ENCODE measurements at places on chromosomes 6 and 20.

GRCh38 chr6:45872827-45873365 lies 142.8 kb downstream of the CLIC5 start:
- no peak for DNase-seq

- no peak for DNase-seq
Measured at GRCh38 chr6:164929408-164929977, 379.9 kb downstream of the C6orf118 start.

GRCh38 chr20:3156811-3157619 lies 2.6 kb downstream of the FASTKD5 start:
- peak; percentile 26 for DNase-seq

DNA sequence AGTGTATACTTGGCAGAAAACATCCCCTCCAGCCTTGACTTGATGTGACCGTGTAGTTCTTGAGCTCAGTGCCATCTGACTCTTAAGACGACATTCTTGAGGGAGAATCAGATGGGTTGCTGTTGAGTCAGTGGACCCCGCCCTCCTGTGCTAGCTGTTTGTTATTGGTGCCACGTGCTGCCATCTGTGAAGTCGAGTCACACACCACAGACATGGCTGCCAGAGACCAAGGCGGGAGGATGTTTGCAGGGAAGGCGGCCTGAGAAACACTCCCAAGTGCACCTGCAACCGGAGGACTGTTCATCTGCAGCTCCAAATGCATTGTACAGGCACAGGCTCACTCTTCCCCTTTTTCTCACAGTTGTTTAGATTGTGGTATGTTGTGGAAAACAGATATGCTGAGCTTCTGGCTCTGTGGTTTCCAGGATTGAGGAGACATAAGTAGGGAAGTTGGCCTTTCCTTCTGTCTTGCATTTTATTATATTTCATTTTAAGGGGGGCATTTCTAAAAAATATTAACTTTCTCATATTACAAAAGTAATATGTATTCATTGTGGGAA lies 345.3 kb upstream of the ZFP64 start:
- DNase-seq: no peak

DNA sequence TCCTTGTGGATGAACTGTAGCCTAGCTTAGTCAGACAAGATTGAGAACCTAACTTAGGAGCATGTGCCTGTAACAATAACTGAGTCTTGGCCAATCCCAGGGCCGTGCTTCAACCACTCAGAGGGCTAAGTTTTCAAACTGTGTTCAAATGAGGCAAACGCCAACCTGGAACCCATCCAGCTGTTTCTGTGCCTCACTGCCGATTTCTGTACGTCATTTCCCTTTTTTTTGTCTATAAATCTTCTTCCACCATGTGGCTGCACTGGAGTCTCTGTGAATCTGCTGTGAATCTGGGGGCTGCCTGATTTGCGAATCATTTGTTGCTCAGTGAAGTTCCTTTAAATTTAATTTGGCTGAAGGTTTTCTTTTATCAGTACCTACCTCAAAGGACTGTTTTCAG lies 115.0 kb upstream of the CHD6 start:
- DNase-seq: no peak

DNA sequence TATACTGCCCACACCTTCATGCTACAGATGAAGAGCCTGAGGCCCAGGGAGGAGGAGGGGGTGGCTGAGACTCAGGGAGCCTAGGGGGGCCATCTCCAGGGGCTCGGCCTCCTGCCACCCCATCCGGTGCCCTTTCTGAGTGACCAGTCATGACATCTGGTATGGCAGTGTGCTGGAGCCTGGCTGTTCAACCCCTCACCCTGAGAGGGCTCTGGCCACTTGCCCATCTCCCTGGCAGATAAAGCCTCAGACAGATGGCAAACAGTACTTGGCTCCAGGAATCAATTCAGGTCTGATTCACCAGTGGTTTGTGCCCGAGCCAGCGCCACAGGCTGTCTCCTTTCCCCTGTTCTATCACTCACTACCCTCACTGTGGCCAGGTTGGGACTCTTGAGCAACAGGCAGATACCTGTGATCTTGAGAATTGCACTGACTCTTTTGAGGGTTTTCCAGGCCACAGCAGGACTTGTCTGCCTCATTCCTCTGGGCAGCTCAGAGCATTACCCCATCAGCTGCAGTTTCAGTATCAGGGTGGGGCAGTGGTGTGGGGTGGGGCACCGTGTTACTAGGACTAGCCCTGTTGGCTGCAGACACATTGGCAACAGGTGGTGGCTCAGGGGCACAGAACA lies 22.8 kb downstream of the SRSF3 start:
- no peak for DNase-seq

- no peak for DNase-seq
Measured at GRCh38 chr6:70586114-70586513, 19.4 kb downstream of the SDHAF4 start.

- DNase-seq: no peak
Measured at GRCh38 chr20:34562641-34563040, 4.1 kb downstream of the MAP1LC3A start.

GRCh38 chr20:50278684-50279531 lies 88.3 kb downstream of the CEBPB start:
- no peak for DNase-seq

GRCh38 chr6:82396964-82397751 lies 33.5 kb downstream of the TPBG start:
- DNase-seq: no peak

DNA sequence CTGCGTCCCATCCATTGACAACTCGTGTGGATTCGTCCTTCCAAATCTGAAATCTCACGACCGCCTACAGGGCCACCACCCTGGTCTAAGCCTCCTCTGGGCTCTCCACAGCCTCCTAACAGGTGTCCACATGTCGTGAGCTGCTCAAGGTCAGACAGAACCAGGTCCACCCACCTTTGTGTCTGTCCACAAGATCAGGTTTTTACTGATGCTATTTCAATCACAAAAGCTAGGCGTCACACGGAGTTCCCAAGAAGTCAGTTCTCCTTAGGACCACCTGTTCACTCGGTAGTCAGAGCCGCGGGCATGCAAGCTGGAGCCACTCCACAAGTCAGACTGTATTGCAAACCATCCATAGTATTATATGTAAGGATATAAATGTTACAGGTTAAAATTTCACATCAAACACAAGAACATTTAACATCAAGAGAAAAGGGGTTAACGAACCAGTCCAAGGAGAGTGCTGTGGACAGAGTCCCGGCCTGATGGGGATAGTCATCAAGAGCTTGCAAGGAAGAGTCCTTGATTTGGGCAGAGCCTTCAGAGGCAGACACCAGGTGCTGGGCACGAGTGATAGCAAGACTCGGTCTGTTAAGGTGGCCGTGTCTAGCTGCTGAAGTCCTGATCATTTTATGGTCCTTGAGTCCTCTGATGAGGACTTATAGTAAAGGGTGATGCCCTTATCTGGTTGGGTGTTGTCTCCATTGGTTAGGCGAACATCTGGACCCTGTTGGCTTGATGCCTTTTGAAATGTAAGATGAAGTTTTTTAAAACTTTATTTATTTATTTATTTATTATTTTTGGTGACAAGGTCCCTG lies 731 bp upstream of the DNPH1 start:
- DNase-seq: no peak

DNA sequence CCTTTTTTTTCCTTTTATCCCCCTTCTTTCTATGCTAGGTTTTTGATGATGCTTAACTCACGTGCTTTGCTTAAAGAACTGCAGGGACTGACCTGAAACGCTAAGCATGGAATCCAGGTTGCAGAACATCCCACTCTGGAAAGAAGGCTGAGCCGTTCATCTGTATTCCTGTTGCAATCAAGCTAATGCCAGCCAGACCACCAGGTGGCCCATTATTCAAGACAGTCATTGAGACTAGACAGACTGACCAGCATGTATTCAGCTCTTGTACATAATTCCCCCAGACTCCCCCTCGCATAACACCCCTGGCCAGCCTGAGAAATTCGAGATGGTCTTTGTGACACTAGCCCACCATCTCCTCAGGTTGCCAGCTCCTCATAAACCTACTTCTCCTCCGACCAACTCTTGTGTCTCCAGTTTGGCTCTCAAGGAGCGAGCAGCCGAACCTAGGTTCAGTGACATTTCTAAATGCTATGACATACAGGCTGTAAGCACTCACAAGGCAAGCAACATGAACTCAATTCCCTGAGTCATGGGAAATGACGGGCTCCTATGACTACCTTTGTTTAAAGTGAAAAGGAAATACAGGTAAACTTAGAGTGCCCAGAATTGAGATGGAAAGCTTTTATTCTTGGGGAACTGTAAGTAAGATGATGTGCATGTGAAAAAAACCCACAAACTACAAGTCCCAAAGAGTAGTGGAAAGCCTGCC lies 309.3 kb upstream of the CDYL start:
- DNase-seq: no peak

DNA sequence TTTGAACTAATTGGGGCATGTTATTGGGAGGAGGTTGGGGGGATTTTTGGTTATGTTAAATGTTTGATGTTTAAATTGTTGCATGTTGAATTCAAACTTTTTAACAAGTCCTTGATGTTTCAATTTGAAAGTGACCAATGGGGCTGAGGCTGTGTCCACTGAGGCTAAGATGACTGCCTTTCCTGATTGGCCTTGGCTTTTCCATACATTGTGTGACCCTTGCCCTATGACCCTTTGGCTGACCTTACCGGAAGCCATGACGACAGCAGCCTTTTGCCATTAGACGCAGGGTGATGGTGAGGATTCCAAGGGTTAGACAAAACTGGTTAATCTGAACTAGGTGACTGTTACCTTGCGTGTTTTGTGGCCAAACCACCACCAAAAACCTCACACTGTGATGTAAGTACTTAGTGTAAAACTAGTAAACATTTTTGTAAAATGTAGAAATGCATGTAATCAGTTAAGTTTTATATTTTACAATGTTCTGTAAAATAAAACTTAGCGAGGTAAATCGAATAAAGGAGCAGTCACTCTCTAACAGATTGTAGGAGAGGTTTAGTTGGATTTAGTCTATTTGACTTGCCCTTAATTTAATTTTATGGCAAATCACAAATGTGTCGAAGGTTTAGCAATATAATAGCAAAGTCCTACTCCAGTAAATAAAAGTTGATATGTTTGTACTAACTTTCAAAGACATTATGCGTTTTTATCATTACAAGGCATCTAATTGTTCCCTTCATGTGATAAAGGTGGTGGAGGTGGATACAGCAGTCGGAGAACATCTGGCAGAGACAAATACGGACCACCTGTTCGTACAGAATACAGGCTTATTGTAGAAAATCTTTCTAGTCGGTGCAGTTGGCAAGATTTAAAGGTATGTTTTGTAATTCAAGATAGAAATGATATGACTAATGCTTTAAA lies 1.6 kb downstream of the SRSF6 start:
- no peak for DNase-seq

- DNase-seq: no peak
Measured at GRCh38 chr6:72825315-72825911, 203.5 kb downstream of the KCNQ5 start.

DNA sequence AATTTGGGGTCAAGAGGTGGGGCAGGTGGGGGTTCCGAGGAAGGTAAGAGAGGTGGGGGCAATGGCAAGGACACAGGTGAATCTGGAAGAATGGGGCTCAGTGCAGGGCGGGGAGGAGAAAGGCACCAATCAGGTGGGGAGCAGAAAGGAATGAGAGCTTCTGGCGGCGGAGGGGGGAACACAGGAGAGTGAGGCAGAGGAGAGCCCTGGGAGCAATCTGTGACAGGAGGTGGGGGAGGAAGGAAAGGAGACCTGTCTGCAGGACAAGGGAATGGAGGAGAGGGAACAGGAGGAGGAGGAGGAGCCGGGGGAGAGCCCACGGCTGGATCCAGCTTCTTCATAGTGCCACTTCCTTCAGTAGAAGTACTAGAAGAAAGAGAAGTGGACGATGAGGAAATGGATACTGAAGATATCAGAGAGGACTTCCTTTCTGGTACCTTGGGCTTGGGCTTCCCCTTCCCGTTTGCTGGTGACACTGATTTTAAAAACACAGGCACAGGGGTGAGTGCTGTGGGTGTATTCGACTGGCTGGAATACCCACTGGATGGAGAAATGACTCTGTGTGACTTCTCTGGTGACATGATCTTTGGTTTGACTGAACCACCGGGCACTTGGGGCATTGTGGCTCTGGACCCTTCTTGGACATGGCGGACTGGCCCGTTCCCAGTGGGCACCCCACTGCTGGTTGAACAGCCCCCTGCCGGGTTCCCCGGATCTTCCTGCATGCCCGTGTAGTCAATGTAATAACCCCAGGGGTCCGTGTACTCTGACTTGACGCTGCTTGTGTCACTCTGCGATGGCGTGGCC lies 27.4 kb downstream of the HEBP2 start:
- no peak for DNase-seq

- no peak for DNase-seq
Measured at GRCh38 chr20:36043441-36043840, 75.1 kb downstream of the CNBD2 start.

DNA sequence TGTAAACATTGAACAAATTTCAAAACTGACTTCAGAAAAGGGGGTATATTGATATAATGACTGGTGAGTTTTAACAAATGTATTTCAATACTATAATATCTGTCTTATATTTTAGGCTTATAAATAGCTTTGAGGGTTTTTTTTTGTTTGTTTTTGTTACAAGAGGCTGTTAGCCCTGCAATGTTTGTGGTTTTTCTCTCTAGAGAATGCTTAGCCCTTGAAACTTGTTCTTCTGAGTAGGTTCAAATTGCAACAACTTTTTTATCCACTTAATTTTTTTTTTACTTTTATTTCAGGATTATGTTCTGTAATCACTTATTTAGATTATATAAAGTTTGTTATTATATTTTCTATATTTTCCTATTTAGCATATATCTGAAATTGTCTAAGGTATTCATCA lies 333.2 kb downstream of the RIMS1 start:
- DNase-seq: no peak

- DNase-seq: peak; percentile 87
Measured at GRCh38 chr20:51595058-51595532, 52.6 kb upstream of the NFATC2 start.

DNA sequence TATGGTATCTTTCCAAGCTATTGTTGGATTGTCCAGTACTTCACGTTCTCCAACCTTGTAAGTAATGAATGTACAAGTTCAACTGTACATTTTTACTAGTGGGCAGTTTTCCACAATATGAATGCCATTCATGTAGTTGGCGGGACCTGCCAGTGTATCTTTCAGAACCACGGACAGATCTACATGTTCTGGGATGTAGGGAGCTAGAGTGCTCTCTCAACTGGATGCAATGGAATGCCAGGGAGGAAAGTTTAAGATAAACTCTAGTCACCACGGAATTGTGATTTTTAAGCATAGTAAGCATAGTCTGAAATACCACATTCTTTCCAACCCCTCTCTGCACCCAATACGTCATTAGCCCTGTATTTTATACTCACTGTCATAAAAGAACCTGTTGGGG lies 21.5 kb upstream of the HLA-C start:
- no peak for DNase-seq

DNA sequence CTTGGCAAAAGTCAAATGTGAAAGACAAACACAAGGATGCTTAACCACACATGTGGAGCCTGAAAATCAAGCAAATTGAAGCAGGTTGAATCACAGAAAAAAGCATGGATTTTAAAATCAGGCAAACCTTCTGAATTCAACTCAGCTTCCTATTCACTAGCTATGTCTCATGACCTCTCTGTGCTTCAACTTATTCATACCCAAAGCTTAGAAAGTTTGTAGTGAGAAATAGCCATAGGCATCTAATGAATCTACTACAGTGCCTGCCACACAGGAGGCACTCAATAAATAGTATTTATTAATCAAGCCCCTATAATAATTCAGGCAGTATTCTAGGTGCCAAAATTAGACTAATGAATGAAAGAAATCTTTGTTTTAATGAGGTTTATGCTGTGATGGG lies 112.2 kb upstream of the TNFAIP3 start:
- DNase-seq: no peak

GRCh38 chr6:147759093-147759492 lies 250.6 kb downstream of the SAMD5 start:
- no peak for DNase-seq
